Globus pallidus (tissue), 1 donor: ENCODE measurements at places on chromosomes 2 and 18.

DNA sequence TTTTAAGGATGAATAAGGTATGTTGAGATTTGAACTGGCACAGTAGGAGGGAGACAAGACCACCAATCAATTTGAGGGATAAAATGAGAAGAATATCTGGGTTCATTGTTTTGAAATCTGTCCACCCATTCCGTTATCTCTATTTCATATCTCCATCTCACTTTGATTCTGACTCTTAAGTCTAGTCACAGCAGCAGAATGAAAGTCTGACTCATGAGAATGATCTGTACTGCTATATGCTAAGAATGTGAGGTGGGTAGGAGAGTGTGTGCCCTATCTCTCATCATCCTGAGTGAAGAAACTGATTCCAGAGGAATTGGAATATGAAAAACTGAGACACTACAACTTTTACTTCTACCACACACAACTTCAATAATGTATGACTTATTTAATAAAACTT, 1994.5 kb upstream of the PIK3C3 start:
- no peak for DNase-seq

GRCh38 chr2:69060938-69061501, 48.0 kb downstream of the ANTXR1 start:
- no peak for DNase-seq

DNA sequence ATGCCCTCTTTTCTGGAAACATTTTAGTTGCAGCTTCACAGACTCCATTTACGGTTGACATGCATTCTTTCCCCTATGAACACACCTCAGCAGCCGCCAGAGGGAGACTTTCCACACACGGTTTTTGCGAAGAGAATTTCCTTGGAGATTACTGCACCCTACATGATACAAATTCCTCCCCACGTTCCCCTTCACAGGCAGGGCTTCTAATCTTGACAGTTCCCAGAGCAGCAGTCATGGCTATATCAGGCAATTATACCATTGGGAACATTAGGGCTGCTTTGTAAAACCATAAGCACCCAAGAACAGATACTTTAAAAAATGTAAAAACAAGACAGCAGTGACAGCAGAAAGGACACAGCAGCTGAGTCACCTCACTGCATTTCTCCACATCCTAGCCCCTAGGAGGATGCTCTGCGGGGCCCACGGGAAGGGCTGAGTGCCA, 253.8 kb downstream of the TGIF1 start:
- DNase-seq = peak; percentile 55

GRCh38 chr2:84873350-84873749, 7.5 kb downstream of the TRABD2A start:
- no peak for DNase-seq

GRCh38 chr2:239600001-239600593, 199.3 kb upstream of the HDAC4 start:
- DNase-seq = no peak

- no peak for DNase-seq
Observed at GRCh38 chr18:9188359-9189231, 52.0 kb downstream of the ANKRD12 start.

- peak; percentile 68 for DNase-seq
Observed at GRCh38 chr2:25341011-25341727, 556 bp downstream of the DNMT3A start.

DNA sequence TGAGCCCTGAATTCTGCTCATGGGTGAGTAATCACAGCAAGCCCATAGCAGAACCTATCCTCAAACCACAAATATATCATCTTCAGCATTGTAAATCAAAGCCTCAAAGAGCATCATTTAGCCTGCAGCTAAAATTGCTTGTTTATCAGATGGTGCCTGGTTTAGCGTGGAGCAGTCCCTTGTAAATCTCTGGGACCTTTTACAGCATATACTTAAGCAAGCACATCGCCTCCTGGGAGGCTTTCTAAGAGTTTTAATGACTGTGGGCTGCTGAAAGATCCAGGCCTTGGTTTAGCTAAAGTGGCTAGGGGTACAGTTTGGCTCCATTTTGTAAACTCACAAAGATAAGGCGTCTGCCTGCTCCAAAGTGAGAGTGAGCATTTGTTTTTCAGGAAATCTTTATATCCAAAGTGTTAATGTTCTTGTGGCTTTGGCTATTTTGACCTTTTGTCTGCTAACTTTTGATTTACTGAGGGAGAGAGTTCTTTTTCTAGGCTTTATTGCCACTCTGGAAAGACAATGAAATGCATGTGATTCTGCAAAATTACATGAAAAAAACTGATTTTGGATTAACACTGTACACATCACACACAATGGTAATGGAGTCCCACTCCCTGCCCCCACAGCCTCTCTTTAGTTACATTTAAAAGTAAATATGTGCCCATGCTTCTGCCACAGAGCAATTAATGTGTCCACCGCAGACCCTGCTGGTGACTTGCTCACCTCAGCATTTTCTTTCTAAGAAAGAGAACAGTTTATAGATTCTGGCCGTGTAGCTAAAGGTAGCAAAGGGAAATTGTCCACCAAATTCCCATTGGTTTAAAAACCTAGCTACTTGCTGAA, 194.8 kb downstream of the LNPK start:
- DNase-seq = no peak

GRCh38 chr18:59419386-59419785, 60.3 kb upstream of the LMAN1 start:
- DNase-seq = no peak

GRCh38 chr18:55031979-55032378, 72.7 kb upstream of the CCDC68 start:
- no peak for DNase-seq

DNA sequence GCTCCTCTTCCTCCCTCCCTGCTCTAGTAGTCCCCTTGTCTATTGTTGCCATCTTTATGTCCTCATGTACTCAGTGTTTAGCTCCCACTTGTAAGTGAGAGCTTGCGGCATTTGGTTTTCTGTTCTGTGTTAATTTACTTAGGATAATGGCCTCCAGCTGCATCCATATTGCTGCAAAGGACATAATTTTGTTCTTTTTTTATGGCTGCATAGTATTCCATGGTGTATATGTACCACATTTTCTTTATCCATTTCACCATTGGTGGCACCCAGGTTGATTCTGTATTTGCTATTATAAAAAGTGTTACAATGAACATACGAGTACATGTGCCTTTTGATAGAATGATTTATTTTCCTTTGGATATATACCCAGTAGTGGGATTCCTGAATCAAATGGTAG, 12.5 kb downstream of the PIKFYVE start:
- no peak for DNase-seq

- no peak for DNase-seq
Observed at GRCh38 chr2:168884975-168885374, 5.3 kb downstream of the SPC25 start.

- DNase-seq = no peak
Observed at GRCh38 chr2:13660231-13660630, 943.5 kb downstream of the TRIB2 start.

GRCh38 chr2:32452338-32453064, 95.7 kb downstream of the BIRC6 start:
- no peak for DNase-seq

DNA sequence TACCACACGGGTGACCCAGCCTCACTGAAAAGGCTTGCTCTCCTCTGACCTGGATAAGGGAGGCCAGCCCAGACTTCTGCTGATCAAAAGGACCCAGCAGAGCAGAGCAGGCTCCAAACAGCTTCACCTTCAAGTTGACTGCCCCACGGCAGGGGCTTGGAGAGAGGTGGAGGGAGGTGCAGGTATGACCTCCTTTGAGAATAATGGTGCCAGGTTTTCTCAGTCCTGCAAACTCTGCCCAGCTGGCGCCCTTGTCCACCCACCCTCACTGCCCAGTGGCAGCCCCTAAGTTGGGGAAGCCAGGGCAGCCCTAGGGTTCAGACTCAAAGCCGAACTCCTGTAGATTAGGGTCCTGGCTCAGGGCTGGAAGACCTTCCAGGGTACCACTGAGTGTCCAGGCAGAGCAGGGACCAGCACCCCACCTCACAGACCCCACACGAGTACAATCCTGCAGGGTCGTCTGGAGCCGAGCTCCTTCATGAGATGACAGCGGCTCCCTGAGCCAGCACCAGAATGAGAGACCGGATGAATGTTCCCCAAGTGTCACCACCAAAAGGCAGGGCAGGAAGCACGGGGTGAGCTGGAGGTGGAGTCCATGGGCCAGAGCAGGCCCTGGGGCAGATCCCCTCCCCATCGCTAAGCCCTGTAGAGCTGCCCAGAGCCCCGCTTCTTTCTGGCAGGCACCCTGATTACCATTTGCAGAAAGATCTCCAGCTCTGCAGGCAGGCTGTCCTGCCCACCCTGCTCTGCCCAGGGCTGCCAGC, 3.6 kb upstream of the GPC1 start:
- no peak for DNase-seq

DNA sequence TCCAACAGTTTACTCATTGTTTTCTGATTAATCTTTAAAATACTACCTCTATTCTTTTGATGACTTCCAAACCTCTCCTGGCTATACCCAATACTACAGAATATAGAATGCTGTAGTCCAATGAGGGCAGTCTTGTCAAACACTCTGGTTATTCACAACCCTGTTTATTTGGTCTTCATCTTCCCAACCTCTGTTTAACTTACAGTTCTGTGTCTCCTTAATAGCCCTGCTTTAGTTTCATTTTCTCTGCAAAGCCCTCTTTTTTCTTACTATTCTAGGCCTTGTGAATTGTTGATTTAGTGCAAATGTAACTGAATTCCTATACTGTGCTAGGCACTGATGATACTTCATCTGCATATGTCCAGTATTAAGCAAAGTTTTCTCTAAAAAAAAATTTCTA, 40.0 kb downstream of the ACVR2A start:
- DNase-seq = no peak

DNA sequence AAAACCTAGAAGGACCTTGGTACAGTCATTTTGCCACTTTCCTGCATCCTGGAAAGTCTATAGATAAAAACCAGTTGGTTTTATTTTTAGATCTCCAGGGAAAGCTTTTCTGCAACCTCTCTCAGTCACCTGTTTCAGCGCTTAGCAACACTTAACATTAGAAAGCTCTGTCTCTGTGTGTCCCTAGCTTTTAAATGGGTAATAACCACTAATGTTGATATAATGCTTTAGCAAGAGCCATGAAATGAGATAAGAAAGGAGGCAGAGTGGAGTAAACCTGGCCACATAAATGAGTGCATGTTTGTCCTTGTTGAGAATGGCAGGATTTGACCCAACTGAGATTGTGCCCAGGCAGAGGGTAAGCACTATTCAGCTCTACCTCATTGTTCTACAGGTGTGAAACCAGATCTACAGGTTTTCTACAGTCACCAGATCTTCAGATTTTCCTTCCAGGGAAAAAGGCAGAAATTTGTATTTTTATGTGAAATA, 44.8 kb downstream of the MARCHF4 start:
- DNase-seq = no peak

DNA sequence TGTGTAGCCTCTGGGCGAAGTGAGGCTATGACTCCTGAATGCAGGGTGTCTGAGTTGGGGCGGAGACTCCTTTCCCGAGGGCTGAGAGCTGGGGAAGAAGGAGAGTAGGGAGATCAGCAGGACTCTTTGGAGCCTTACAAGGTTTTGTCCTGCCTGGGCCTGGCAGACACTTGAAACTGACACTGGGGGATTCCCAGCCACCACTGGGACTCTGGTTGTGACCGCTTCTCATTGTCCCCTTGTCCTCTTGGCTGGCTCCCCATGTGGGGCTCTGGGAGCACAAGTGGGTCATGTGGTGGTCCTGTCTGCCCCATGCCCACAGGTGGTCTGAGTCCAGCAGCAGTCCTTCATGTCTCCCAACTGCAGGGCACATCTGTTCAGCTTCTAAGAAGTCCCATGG, 78.2 kb upstream of the MGAT4A start:
- no peak for DNase-seq

DNA sequence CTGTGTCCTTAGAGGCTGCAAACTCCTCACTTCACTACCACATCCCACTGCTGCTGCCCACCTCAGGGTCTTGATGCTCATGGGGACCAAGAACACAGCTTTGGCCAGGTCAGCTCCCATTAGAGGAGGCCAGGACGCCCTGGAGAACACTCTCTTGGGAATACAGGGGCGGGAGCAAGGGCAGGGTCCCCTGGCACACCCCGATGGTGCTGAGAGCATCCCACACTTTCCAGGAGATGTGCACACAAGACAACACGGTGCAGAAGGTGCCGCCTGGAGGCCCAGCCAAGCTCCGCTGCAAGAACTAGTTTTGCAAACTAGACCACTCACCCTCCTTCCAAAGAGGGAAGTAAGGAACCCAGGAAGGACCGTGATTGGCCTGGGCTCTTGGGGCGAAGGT, 304.4 kb upstream of the SALL3 start:
- DNase-seq = no peak

- DNase-seq = peak; percentile 29
Observed at GRCh38 chr18:50009773-50010335, 185.1 kb downstream of the MYO5B start.

DNA sequence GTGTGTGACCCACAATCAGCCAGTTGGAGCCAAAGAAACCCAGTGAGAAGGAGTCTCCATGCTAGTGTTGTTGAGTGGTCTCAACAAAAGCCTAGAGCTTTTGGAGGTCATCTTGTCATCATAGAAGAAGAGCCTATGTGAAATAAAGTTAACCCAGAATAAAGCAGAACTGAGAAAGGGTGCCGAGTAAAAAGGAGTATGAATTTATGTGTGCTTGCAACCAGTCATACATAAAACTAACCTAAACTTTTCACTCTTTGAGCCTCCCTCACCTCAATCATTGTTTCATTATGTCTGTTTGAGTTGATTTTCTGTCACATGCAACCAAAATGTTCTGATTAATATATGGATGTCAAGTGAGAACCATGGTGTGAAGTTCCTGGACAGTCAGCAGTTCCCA, 599.3 kb upstream of the ZEB2 start:
- no peak for DNase-seq

GRCh38 chr2:230694241-230694640, 18.4 kb upstream of the CAB39 start:
- DNase-seq = no peak

- DNase-seq = no peak
Observed at GRCh38 chr2:204251158-204251997, 293.9 kb upstream of the PARD3B start.

DNA sequence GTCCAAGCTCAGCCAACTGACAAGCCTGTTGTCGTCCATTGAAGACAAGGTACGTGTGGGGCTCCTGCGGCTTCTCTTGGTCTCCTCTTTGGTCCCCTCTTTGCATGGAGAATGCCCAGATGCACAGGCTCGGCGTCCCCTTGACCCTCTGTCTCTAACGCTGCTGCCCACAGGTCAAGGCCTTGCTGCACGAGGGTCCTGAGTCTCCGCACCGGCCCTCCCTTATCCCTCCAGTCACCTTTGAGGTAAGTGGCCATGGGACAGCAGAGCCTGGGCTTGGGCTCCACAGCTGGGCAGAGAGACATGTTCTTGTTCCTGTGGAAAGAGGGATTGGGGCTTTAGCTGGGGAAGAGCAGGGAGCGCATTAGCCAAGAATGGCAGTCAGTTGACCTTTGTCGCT, 86.1 kb downstream of the INPP5D start:
- DNase-seq = no peak

GRCh38 chr2:118169359-118170005, 81.2 kb downstream of the INSIG2 start:
- no peak for DNase-seq

DNA sequence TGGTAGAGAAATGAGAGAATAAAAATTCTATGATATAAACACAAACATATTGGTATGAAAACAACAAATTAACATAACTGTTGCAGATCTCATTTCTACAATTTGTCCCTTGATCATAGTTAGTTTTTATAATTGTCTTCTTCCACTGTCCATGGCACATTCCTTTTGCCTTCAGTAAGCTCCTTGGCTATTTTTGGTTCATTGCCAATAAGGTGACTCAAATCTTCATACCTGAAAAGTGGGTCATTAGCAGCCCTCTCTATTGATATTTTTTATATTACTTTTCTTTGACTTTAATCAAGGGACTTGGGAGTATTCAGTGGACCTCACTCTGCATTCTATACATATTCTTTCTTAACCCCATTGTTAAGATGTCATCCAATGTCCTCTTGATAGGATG, 552.9 kb downstream of the TDRD15 start:
- no peak for DNase-seq

- DNase-seq = no peak
Observed at GRCh38 chr18:79900610-79901570, 50.6 kb downstream of the SLC66A2 start.
